ENCODE measurements at places on chromosomes 12 and 14. TPM values are rescaled to one million over a fixed set of nuclear protein-coding genes. Genes with fewer than 3 reads are reported as not detected.

SLC4A8 gene
- total RNA-seq: 2.1 TPM

SERPINA12 gene
- not detected for total RNA-seq

NDUFA12 gene
- 202 TPM for total RNA-seq

COCH gene
- total RNA-seq: 0.45 TPM

EXOC3L4 gene
- not detected for total RNA-seq

TSHR gene
- not detected for total RNA-seq

TGM1 gene
- total RNA-seq: 1.2 TPM

FRMD6 gene
- 105 TPM for total RNA-seq

INHBC gene
- total RNA-seq: not detected

ASPG gene
- total RNA-seq: not detected

RAD9B gene
- under 0.01 TPM for total RNA-seq

PLCZ1 gene
- not detected for total RNA-seq

FAM216A gene
- 22.0 TPM for total RNA-seq

KRT74 gene
- not detected for total RNA-seq

LRP1-AS gene
- total RNA-seq: not detected

TMEM117 gene
- 3.0 TPM for total RNA-seq

SERPINA9 gene
- not detected for total RNA-seq

INSM2 gene
- not detected for total RNA-seq

EIF5 gene
- total RNA-seq: 135 TPM

NOVA1 gene
- total RNA-seq: 1.7 TPM

NTF3 gene
- 2.2 TPM for total RNA-seq

KRT3 gene
- not detected for total RNA-seq

MNAT1 gene
- total RNA-seq: 31.9 TPM

HSPB8 gene
- total RNA-seq: 5.6 TPM

SMCO2 gene
- total RNA-seq: not detected

RASSF9 gene
- under 0.01 TPM for total RNA-seq

KLHDC1 gene
- 0.30 TPM for total RNA-seq

C12orf50 gene
- not detected for total RNA-seq

FBXL14 gene
- 4.9 TPM for total RNA-seq

SLCO1B1 gene
- total RNA-seq: not detected

TMCC3 gene
- 0.74 TPM for total RNA-seq

VAMP1 gene
- 4.5 TPM for total RNA-seq

CLEC14A gene
- 6.2 TPM for total RNA-seq

TAS2R13 gene
- 0.17 TPM for total RNA-seq

TAS2R10 gene
- 0.67 TPM for total RNA-seq

TAC3 gene
- total RNA-seq: 0.34 TPM

AQP2 gene
- not detected for total RNA-seq

ADAMTS20 gene
- total RNA-seq: not detected
